ENCODE measurements at places on chromosomes 6 and 20.

DNA sequence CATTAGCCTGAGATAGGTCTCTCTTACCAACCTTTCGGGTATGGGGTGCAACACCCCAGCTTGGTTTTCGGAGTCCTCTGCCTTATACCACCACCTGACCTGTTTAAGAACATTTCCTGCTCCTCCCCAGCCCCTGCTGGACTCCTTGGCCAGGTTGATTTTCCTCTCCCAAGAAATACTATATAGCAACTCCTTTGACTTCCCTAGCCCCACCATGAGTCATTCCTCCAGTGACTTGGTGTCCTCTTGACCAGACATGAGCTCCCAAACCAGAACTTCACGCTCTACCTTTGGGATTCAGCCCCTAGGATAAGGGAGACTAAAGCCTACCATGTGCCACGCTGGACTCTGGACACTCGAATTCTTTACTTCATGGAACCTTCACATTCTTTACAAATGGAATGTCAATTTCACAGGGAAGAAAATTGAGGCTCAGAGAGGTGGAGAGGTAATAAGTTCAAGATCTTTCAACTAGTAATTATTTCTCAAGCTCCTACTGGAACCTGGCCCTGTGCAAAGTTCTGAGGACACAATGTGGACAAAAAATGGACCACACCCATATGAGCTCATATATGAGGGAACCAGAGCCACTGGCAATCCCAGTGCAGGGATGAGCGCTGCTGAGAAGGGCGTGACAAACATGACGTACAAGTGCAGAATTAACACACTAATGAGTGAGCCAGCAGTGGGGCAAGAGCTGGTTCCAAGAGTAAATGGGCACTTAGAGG, 48.2 kb downstream of the SIRPA start:
- no peak for DNase-seq

DNA sequence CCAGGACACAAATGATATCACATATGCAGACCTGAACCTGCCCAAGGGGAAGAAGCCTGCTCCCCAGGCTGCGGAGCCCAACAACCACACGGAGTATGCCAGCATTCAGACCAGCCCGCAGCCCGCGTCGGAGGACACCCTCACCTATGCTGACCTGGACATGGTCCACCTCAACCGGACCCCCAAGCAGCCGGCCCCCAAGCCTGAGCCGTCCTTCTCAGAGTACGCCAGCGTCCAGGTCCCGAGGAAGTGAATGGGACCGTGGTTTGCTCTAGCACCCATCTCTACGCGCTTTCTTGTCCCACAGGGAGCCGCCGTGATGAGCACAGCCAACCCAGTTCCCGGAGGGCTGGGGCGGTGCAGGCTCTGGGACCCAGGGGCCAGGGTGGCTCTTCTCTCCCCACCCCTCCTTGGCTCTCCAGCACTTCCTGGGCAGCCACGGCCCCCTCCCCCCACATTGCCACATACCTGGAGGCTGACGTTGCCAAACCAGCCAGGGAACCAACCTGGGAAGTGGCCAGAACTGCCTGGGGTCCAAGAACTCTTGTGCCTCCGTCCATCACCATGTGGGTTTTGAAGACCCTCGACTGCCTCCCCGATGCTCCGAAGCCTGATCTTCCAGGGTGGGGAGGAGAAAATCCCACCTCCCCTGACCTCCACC, 42.2 kb downstream of the SIRPA start:
- no peak for DNase-seq

DNA sequence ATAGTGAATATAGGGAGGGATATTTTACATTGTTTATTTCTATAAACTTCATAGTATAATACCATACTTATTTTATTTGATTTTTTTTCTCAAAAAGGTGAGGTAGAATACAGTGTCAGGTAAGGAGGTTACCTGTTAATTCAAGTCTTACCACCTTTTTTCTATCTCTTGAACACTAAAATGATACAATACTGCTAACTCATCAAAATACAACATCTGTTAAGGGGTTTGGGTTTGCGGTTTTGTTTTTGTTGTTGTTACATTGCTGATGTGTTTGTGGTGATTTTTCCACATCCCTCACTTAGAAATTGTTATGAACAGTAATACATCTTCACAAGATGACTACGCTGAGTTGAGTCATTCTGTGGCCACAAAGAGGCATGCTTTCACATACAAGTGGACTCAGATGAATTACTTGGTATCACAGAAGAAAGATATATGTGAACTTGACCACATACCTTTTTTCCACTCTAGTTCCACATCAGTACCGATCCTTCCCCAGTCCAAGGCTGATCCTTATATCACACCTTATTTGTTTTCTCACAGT, 139.4 kb upstream of the ID4 start:
- no peak for DNase-seq

GRCh38 chr6:54028170-54028569, 83.1 kb upstream of the MLIP start:
- DNase-seq, result no peak

GRCh38 chr6:36455486-36456027, 12.8 kb downstream of the KCTD20 start:
- DNase-seq, result no peak

- DNase-seq, result no peak
Observed at GRCh38 chr20:20089018-20089417, 36.7 kb downstream of the CFAP61 start.
